ENCODE measurements at places on chromosomes 16 and 17. TPM values are rescaled to one million over a fixed set of nuclear protein-coding genes. Genes with fewer than 3 reads are reported as not detected.

Gene TNFRSF12A
- polyA plus RNA-seq: 248 TPM

Gene SMURF2
- polyA plus RNA-seq: 32.9 TPM

Gene TEDC2
- 8.8 TPM for polyA plus RNA-seq

Gene FOXJ1
- polyA plus RNA-seq: not detected

Gene ABCC12
- polyA plus RNA-seq: not detected

Gene FN3K
- 2.0 TPM for polyA plus RNA-seq

Gene CTRB2
- polyA plus RNA-seq: not detected

Gene RNF43
- 0.03 TPM for polyA plus RNA-seq

Gene PRSS21
- 0.19 TPM for polyA plus RNA-seq

DNA sequence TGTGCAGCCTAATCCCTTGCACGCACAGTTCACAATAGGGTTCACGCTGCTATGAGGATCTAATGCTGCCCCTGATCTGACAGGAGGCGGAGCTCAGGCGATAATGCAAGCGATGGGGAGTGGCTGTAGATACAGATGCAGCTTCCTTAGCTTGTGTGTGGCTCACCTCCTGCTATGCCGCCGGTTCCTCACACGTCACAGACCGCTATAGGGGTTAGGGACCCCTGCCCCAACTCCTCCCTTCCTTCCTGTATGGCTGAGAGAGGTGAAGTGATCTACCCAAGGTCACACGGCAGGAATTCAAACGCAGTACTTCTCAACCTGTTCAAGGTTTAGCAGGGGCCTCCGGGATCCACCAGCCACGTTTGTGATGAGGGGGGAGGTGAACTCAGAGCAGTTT, 13.4 kb upstream of the PLLP start:
- DNase-seq: no peak

- no peak for DNase-seq
Measured at GRCh38 chr17:81161536-81161935, 3.8 kb upstream of the PVALEF start.

DNA sequence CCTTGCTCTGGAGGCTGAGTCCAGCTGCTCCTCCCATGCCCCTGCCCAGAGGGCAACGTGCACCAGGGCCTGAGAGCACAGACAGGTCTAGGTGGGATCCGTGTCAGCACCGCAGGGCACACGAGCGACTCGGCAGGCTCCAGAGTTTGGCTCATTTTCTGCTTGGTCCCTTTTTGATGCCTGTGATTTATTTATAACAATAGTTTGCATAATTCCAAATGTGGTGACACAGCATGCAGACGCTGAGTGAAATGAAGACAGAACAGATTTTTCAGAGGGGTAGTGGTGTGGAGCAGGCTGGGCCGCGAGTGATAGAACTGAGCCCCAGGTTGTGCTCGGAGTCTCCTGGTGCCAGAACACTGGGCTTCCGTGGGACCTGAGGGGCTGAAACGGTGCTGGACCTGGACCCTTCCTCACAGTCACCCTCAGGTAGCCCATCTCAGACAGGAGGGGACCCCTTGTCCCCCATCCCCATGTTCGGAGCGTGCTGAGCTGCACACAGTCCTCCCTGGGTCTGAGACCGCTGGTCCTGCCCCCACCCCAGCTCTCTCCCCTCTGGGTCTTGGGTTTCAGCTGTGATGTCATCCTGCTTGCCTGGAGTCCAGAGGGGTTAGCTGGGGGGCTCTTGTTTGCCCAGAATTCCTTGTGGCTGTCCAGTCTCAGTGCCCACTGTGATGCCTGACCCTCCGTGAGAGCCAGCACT, 95.9 kb downstream of the METRNL start:
- DNase-seq: no peak

GRCh38 chr17:4534928-4535666, 20.1 kb downstream of the MYBBP1A start:
- no peak for DNase-seq

DNA sequence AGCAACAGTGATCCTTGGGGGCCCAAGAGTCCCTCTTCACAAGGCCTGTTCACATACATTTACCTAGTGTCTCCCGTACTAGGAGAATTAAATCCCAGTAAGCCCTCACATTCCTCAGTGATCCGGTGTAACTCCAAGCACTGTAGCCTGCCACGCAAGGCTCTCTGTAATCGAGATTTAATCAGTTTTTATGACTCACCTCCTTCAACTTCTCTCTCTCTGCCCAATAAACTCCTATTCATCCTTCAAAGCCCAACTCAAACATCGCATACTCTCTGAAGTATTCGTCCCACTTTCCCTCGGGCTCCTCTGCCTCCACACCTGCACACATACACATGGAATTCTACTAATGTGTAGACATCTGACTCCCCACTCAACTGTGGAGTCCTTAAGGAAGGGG, 141.8 kb downstream of the CMIP start:
- no peak for DNase-seq

DNA sequence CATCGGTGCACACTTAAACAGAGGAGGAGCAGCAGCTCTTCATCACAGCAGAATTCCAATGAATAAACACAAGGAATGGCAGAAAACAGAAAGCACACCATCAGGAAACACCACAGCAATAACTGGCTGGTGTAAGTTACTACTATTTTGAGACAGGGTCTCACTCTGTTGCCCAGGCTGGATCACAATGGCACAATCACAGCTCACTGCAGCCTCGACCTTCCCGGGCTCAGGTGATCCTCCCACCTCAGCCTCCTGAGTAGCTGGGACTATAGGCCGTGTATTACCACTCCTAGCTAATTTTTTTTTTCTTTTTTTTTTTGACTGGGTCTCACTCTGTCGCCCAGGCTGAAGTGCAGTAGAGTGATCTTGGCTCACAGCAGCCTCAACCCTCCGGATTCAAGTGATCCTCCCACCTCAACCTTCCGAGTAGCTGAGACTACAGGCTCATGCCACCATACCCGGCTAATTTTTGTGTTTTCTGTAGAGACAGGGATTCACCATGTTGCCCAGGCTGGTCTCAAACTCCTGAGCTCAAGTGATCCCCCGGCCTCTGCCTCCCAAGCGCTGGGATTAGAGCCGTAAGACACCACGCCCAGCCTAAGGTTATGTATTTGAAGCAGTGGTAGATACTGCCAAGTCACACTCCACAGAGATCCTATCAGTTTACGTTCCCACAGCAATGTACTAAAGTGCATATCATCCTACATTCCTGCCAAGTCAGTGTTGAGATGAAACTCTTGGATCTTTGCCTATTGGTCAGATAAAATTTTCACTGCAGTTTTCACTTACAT, 20.7 kb downstream of the TRAP1 start:
- DNase-seq: no peak

- DNase-seq: no peak
Measured at GRCh38 chr17:21019976-21020586, 22.7 kb downstream of the USP22 start.

GRCh38 chr17:9199571-9200551, 178.6 kb downstream of the NTN1 start:
- no peak for DNase-seq

DNA sequence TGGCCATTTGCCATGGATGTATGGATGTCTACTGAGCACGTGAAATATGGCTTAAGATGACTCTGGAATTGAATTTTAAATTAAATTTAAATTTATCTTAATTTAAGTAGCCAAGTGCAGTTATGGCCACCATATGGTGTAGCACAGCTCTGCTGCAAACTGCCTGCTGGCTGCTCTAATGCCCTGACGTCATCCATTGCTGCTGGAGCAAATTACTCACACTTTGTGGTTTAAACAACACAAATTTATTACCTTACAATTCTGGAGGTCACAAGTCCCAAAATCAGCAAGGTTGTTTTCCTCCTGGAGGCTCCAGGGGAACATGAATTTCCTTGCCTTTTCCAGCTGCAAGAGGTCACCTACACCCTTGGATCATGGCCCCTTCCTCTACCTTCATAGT, 679.3 kb upstream of the EEF2KMT start:
- DNase-seq: no peak

DNA sequence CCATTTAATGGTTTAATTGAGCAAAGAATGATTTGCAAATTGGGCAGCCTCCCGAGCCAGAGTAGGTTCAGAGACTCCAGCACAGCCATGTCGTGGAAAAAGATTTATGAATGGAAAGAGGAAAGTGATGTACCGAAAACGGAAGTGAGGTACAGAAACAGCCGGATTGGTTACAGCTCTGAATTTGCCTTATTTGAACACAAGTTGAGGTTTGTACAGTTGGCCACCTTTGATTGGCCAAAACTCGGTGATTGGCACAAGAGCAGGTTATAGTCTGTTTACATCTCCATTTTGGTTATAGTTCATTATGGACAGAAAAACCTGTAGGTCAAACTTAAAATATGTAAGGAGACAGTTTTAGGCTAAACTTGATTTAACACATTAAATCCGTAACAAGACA, 44.5 kb downstream of the TENT4B start:
- DNase-seq: no peak

- DNase-seq: no peak
Measured at GRCh38 chr17:19494961-19495806, 38.5 kb upstream of the SLC47A1 start.

GRCh38 chr17:47621293-47622179, 28.2 kb upstream of the KPNB1 start:
- DNase-seq: peak; percentile 80

GRCh38 chr17:73855720-73856333, 211.6 kb upstream of the SDK2 start:
- no peak for DNase-seq

- peak; percentile 74 for DNase-seq
Measured at GRCh38 chr16:56964243-56965148, 2.7 kb downstream of the CETP start.

DNA sequence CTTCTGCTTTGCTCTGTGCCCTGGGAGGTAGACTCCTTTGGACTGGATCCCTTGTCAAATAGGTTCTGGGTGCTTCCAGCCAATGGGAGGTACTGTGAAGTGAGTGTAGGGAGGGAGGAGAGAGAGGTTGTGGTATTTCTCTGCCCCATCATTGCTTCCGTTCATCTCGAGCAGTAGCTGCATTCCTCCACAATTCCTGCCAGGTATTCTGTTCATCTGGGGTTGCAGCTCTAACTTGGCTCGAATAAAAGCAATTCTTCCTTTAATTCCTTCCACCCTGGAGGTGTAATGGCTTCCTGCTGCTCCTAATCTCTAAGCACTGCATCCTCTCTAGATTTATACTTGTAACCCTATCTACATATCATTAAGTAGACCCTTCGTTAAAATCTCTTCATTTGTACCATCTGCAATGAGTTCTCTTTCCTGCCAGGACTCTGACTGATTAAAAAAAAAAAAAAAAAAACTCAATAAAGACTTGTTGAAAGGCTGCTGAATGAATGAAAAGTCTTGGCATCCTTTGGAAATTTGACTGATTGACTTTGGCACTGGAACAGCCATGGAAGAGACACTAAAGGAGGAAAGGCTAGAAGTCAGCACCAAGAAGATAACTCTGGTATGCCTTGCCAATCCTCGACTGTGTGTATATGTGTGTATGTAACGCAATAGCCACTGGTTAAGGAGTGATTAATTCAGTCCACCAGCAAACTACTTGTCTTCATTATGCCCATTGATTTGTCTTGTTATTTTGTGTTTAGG, 616.9 kb upstream of the SOX9 start:
- DNase-seq: no peak

DNA sequence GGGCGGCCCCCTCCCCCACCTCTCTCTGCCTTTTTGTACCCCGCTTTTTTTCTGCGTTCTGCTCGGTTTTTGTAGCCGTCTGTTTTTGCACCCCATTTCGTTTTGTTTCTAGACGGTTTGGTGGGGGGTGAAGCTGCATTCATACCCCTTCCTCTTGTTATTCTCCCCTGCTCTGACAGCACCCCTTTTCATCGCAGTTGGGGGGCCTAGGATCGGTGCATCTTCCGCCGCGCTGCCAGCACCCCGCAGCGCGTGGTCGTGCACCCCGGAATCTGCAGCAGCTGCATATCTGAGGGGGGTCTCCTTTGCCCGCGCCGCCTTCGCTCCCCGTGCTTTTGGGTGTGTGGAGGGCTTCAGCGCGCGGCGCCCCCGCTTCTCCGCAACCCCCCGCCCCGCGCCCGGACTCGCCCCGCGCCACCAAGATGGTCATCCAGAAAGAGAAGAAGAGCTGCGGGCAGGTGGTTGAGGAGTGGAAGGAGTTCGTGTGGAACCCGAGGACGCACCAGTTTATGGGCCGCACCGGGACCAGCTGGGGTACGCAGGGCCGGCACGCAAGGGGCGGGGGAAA, 455 bp downstream of the ATP1B2 start:
- DNase-seq: no peak

DNA sequence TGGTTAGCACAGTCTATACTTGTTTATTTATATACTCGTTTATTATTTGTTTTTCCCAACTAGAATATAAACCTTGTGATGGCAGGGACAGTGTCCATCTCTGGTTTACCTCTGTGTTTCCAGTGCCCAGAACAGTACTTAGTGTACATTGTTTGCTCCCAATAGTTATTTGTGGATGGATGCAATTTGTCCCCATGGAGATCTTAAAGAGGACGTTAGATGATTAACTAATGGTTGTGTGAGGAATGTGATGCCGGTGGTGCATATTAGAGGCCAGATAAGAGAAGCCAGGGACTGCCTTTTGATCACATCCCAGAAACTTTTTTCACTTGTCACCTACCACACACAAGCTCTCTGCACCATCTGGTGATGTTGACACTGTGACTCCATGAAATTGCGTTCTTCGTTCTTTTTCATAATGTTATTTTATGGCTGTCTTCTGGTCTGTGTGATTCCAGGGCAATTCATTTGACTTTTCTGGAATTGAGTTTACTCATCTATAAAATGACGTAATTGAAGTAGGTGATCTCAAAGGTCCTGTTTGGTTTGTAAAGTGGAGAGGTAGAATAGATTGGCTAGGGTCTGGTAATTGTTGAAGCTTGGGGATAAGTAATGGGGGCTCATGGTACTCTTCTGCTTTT, 1.2 kb downstream of the COX10 start:
- DNase-seq: no peak

DNA sequence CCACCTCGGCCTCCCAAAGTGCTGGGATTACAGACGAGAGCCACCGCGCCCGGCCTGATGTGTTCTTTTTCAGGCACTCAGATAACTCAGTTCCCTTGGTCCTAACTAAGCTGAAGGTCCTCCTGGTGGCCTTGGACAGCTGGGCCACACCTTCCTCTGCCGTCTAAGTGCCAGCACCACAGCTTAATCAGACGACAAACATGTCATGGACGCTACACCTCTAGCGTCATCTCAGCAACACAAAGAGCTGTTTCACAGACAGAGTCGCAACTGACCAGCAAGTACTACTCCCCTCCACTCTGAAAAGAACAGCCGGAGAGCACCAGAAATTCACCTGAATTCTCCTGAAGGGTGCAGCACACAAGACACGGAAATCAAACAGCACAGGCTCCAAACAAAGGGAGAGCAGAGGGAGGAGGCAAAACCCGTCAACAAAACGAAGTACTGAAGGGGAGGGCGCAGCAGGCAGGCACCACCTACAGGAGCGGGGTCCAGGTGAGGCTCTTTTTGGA, 4.4 kb downstream of the TRAP1 start:
- DNase-seq: no peak

- DNase-seq: no peak
Measured at GRCh38 chr17:45230787-45231480, 9.2 kb downstream of the FMNL1 start.

Data from endothelial cell of umbilical vein (primary cell).